ENCODE measurements at places on chromosomes 2 and 18.

DNA sequence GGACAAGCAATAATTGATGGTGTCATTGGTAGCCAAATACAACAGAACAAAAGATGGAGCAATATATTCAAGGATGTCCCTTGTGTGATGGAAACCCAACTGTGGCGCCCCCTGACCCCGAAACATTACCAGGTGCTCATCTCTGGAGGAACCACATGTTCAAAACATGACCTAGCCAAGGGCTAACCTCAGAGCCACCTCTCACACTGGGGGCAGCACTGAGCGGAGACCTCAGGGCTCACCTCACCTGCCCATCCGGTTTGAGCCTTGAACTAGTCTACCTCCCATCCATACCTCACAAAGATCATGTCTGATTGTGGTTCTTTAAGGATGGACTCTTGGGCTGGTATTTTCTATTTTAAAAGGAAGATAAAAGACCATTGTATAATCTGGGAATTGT, 314.4 kb upstream of the CDH7 start:
- no peak for DNase-seq
- no peaks in the 10 kb centered on the region for H3K27me3 ChIP-seq
- H3K36me3 ChIP-seq = no peaks in the 10 kb centered on the region
- no peaks in the 10 kb centered on the region for H3K4me1 ChIP-seq

DNA sequence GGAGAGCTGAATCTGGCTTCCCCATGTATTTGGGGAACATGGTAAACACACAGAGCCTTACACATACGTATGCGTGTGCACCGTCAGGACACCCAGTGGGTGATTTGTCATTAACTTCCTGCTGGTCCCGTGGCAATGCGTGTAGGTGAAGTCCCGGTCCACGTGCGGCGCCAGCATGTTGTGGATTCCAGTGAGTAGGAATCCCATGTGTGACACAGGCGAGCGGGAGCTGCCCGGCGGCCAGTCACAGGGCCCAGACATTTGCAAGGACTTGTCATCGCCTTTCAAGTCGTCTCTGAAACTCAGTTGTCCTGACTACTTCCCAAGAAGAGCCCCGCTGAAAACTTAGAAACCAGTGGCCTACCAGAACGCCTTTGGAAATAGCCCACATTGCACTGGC, 102.0 kb downstream of the RNF144A start:
- H3K4me1 ChIP-seq = peaks cover 3% of the 10 kb centered on the region
- no peaks in the 10 kb centered on the region for H3K27me3 ChIP-seq
- H3K36me3 ChIP-seq = peaks cover 64% of the 10 kb centered on the region
- no peak overlapping the region for H3K4me3 ChIP-seq

- H3K36me3 ChIP-seq = no peaks in the 10 kb centered on the region
- H3K27ac ChIP-seq = no peak overlapping the region
- peaks cover 31% of the 10 kb centered on the region for H3K4me1 ChIP-seq
- H3K4me3 ChIP-seq = no peak overlapping the region
Measured at GRCh38 chr2:47869859-47870595, 36.3 kb downstream of the FBXO11 start.

DNA sequence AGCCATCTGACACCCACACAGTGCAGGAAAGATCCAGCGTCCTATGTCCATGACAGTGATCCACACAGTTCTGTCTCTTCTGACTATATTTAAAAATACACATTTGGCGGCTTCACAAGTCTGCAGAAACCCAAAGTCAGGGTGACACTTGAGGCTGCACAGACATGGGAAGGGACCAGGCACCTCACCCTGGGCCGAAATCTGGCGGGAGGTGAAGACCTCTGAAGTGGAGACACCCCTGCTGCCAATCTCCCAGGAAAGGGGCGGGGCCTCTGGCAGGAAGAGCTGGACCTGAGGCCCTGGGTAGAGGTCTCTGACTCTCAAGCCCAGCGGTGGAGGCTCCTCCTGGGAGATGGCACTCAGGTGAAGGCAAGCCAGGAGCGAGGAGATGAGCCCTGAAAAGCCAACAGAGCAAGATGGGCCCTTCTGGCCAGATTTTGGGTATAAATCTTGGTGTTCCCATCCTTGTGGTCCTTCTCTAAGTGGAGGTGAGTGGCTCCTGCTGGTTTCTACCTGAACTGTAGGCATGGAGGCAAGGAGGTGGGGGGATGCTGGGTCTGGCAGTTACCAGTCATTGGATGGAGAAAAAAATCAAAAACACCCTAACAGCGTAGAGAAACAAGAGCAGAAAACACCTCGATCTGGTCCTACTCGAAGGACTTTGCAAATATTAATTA, 248.4 kb downstream of the HDAC4 start:
- H3K36me3 ChIP-seq = peaks cover 72% of the 10 kb centered on the region
- peaks cover 22% of the 10 kb centered on the region for H3K4me1 ChIP-seq
- no peak overlapping the region for H3K27ac ChIP-seq
- H3K27me3 ChIP-seq = no peaks in the 10 kb centered on the region
- DNase-seq = no peak

- no peaks in the 10 kb centered on the region for H3K4me1 ChIP-seq
- no peaks in the 10 kb centered on the region for H3K27me3 ChIP-seq
- no peak for DNase-seq
- H3K27ac ChIP-seq = no peak overlapping the region
- no peak overlapping the region for H3K4me3 ChIP-seq
Measured at GRCh38 chr2:74892609-74893008, 58.7 kb downstream of the HK2 start.

- no peak for DNase-seq
- no peak overlapping the region for H3K4me3 ChIP-seq
- H3K27me3 ChIP-seq = no peaks in the 10 kb centered on the region
- no peak overlapping the region for H3K27ac ChIP-seq
Measured at GRCh38 chr2:21559351-21559750, 435.6 kb downstream of the TDRD15 start.

GRCh38 chr18:79387615-79388014, 8.1 kb upstream of the NFATC1 start:
- H3K36me3 ChIP-seq = no peaks in the 10 kb centered on the region
- no peaks in the 10 kb centered on the region for H3K27me3 ChIP-seq
- H3K4me3 ChIP-seq = no peak overlapping the region
- no peak overlapping the region for H3K27ac ChIP-seq
- H3K4me1 ChIP-seq = peaks cover 7% of the 10 kb centered on the region

DNA sequence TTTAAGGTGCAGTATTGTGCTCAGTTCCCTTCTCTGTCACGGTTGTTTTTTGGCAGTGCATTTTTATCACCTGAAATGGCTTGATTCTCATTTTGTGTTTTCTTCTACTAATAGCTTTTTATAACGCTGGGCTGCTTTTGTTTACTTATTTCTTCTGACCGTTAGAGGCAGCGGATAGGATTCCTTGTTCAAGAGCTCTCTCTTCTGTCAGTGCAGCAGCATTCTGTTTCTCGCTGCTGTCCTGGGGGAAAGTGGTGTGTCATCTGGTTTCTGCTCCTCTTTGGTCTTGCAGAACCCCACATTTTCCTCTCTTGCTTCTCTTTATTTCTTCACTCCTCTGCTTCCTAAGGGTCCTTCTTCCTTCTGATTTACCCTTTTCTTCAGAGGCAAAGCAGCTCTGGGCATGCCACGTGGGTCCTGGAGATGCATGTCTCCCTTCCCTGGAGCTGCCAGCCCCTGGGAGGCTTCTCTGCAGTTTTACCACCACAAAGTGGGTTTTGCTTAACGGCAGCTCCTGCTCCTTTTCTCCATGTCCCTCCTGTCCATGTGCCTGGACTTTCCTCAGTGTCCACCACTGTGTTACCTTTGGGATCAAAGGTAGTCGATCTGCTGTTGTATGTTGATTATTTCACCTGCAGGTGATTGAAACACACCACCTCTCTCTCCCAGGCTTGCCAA, 47.3 kb upstream of the SNTG2 start:
- no peaks in the 10 kb centered on the region for H3K4me1 ChIP-seq
- no peak overlapping the region for H3K27ac ChIP-seq
- H3K36me3 ChIP-seq = no peaks in the 10 kb centered on the region
- no peak overlapping the region for H3K4me3 ChIP-seq
- DNase-seq = no peak

- no peak overlapping the region for H3K27ac ChIP-seq
- no peaks in the 10 kb centered on the region for H3K4me1 ChIP-seq
- no peaks in the 10 kb centered on the region for H3K27me3 ChIP-seq
- DNase-seq = no peak
- no peaks in the 10 kb centered on the region for H3K36me3 ChIP-seq
Measured at GRCh38 chr18:51908598-51908944, 431.4 kb upstream of the DCC start.

- no peaks in the 10 kb centered on the region for H3K4me1 ChIP-seq
- H3K36me3 ChIP-seq = no peaks in the 10 kb centered on the region
- no peak overlapping the region for H3K27ac ChIP-seq
- no peak for DNase-seq
Measured at GRCh38 chr2:204223544-204223943, 287.0 kb downstream of the ICOS start.

DNA sequence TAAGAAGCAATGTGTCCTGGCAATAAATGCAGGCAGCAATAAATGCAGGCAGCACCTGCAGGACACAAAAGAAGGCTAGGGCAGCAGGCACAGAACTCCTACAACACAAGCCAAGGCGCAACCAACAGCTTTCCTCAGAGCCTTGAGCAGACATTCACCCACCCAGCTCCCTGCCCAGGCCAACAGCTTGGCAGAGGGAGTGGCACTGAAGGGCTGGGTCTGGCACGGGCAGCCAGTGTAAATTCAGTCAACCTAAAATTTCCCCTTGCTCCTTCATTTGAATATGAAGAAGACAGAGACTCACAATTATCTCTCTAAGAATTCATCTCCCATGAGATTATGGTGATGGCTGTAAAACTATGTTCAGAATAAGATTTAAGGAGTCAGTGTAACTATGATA, 35.4 kb downstream of the AAK1 start:
- no peak overlapping the region for H3K27ac ChIP-seq

DNA sequence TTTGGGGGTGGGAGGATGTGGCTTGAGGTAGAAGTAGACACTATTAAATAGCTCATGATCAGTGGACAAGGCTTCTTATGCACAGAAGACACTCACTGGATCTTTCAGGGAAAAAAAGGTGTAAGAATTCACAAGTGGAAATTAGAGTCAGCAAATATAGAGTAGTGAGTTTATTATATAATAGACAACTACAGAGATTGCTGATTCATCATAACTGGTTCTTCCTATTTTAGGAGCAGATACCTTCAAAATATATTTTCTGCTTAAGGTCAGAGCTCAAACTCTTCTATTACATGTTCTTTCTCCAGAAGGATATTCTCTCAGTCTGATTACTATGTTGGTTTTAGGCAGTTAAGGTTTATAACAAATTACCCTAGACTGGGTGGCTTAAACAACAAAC, 646.9 kb upstream of the CDH7 start:
- H3K27ac ChIP-seq = no peak overlapping the region
- no peaks in the 10 kb centered on the region for H3K27me3 ChIP-seq
- H3K4me3 ChIP-seq = no peak overlapping the region
- H3K36me3 ChIP-seq = no peaks in the 10 kb centered on the region

GRCh38 chr2:27596627-27597026, 13.8 kb downstream of the ZNF512 start:
- peaks cover 38% of the 10 kb centered on the region for H3K36me3 ChIP-seq
- no peak overlapping the region for H3K27ac ChIP-seq
- peaks cover 7% of the 10 kb centered on the region for H3K4me1 ChIP-seq
- no peaks in the 10 kb centered on the region for H3K27me3 ChIP-seq
- no peak for DNase-seq

DNA sequence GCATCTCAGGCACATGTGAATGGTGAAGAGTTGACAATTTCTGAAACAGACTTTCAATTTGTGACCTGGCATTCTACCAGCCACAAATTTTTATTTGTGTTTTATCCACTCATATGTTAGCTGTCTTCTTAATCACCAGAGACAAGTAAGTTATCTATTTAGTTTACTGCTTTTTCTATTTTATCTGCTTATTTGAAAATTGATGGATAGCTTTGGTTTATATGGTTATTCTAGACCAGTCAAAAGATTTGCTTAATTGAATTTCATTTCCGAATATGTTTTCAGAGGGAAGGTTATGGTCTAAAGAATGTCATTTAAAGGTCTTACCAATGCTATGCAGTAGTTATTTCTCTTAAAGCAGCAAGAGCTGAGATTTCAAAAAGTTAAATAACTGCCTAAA, 43.5 kb upstream of the LRRTM1 start:
- no peak overlapping the region for H3K27ac ChIP-seq
- no peaks in the 10 kb centered on the region for H3K36me3 ChIP-seq
- no peaks in the 10 kb centered on the region for H3K4me1 ChIP-seq
- no peak overlapping the region for H3K4me3 ChIP-seq
- H3K27me3 ChIP-seq = no peaks in the 10 kb centered on the region

GRCh38 chr2:143839456-143839855, 680.5 kb downstream of the ZEB2 start:
- no peak for DNase-seq
- H3K4me3 ChIP-seq = no peak overlapping the region
- H3K27ac ChIP-seq = no peak overlapping the region
- H3K4me1 ChIP-seq = no peaks in the 10 kb centered on the region
- no peaks in the 10 kb centered on the region for H3K27me3 ChIP-seq

DNA sequence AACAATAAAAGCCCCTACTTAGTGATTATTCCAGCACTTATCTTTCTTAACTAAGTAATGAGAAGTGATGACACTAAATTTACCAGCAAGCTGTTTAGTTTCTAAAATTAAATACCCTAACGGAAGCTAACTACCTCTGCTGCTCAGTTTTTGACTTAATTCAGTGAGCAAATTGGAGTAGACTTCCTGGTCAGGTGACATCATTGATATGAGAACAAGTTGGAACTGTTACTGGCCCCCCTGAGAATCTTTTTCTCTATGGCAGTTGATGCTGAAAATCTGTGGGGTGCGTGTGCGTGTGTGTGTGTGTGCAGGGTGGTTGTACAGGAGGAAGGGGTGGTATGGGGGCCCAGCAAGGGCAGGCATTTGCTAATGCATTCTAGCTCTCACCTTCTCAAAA, 35.5 kb upstream of the BMP10 start:
- no peak overlapping the region for H3K27ac ChIP-seq
- no peaks in the 10 kb centered on the region for H3K27me3 ChIP-seq
- H3K4me3 ChIP-seq = no peak overlapping the region

GRCh38 chr2:56121995-56122394, 61.8 kb upstream of the CCDC85A start:
- no peak overlapping the region for H3K4me3 ChIP-seq
- DNase-seq = no peak
- no peaks in the 10 kb centered on the region for H3K27me3 ChIP-seq
- no peaks in the 10 kb centered on the region for H3K36me3 ChIP-seq
- H3K27ac ChIP-seq = no peak overlapping the region

DNA sequence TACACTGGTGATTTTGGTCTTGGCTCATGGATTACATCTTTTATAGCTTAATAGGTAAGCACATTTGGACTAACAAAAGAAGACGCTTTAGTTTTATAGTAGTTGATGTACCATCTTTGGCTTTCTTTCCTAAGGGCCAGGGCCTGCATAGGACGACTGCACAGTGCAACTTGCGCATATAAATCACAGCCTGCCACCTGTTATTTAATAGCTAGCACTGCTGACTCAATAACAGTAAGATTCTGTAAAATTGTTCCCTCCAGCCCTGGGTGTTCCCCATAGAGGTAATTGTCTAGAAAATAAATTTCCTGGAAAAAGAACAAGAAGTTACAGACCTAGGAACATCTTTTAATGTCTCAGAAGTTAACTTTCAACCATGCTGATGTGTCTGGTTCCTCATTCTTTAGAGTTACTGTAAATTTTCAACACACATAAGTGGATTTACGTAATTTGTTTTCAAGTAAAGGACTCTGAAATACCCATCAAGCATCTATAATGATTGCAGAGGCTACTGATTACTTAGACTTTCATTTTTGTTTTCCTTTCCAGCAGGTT, 594.2 kb upstream of the NXPH2 start:
- H3K4me3 ChIP-seq = no peak overlapping the region
- H3K27me3 ChIP-seq = no peaks in the 10 kb centered on the region
- H3K27ac ChIP-seq = no peak overlapping the region
- H3K4me1 ChIP-seq = no peaks in the 10 kb centered on the region
- H3K36me3 ChIP-seq = no peaks in the 10 kb centered on the region

- DNase-seq = no peak
- no peak overlapping the region for H3K27ac ChIP-seq
- H3K27me3 ChIP-seq = no peaks in the 10 kb centered on the region
- no peaks in the 10 kb centered on the region for H3K36me3 ChIP-seq
Measured at GRCh38 chr2:30361751-30362394, 85.2 kb upstream of the LCLAT1 start.
